Stimulated activated CD4-positive, alpha-beta T cell treated with anti-CD3 and anti-CD28 coated beads, Interleukin-2, amount 100 ng/mL, for 24 hours (primary cell): ENCODE measurements at places on chromosomes 5 and 9.

DNA sequence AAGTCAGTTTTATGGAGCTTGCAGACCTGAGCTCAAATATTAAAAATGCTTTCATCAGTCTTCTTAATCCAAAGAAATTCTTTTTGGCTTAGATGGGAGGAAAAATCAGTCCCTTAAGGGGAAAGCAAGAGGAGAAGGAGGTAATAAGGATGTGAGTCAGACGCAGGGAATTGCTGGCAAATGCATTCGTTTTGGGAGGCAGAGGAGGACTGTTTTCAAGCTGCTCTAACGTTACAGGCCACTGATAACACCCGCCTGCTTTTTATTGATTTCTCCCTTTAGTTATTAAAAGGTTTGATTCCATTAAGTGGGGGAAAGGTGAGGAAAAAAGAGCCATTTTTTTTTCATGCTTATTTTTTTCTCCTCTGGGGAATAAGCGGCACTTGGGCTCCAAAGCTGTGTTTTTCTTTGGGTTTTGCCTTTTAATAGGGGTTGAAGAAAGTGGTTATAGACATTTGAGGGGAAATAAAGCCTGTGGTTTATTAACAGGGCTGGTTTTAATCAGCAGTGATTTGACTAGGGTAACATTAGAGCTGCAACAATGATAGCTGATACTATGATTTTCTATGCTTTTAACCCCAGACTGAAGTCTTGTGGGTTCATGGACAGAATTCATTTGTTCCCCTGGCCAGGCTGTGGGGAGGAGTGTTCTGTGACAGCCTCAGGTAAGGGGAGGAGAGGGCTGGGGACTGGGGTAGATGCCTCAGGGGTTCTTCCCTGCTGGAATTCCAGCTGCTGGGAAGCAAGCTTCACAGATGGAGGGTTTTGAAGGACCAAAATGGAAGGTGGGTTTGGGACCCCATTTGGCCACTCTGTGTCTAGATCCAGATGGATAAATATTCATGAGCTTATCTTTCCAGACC, 225.2 kb downstream of the GAS1 start:
- DNase-seq: no peak

DNA sequence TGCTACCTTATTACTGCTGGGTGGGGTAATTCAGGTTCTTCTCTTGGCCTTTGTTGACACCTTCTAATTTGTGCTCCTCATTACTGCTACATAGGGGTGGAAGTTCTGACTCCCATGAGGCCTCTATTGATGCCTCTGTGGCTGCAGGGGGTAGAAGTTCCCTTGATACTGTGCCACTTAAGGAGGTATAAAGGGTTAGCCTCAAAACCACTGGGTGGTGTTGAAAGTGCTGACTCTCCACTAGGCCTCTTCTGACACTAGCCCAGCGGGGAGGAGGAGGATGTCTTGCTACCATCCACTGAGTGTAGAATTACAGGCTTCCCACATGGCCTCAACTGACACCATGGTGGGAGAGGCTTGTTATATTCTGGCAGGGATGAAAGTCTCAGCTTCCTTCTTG, 36.7 kb upstream of the CCDC112 start:
- DNase-seq: no peak

GRCh38 chr5:44542470-44542869, 153.2 kb upstream of the FGF10 start:
- DNase-seq: no peak

DNA sequence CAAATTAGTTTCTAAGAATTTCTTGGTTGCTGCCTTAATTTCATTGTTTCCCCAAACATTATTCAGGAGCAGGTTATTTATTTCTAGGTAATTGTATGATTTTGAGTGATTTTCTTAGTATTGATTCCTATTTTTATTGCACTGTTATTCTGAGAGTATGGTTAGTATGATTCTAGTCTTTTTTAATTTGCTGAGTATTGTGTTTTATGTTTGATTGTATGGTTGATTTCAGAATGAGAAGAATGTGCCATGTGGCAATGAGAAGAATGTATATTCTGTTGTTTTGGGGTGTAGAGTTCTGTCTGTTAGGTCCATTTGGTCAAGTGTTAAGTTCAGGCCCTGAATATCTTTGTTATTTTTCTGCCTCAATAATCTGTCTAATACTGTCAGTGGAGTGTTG, 27.1 kb downstream of the LOX start:
- no peak for DNase-seq

DNA sequence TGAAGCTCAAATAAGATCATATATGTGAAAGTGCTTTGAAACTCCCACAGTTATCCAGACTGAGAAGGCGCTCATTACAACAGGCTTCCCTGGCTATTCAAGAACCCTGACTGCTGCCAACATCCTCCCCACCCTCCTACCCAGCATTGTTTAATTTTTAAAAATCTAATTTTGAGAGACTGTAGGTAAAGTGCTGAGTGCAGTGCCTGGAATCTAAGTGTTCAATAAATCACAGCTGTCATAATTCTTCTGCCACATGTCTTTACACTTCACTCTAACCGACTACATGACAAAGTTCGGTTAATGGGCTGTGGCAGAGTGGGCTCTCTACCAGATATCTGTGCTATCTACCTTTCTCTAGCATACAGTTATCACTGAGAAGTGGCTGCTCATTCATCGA, 255.6 kb upstream of the C9orf72 start:
- no peak for DNase-seq

DNA sequence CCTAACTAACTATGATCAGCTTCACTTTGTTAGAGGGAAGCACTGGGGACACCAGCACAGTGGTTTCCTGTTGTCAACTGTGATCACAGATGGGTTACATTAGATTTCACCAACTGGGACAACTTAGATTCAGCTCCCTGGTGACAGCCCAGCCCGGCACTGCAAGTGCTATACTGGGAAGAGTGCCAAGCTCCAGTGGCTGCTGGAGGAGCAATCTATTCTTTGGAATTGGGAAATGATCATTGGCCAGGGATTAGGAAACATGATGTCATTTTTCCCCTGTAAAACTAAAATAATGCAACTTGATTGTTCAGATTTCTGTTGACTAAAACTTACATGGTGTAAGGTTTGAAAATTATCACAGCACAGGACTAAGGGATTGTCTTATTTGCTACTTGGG, 33.2 kb downstream of the PTGR1 start:
- no peak for DNase-seq

GRCh38 chr5:179623906-179624741, 653 bp upstream of the HNRNPH1 start:
- DNase-seq: peak; percentile 65

DNA sequence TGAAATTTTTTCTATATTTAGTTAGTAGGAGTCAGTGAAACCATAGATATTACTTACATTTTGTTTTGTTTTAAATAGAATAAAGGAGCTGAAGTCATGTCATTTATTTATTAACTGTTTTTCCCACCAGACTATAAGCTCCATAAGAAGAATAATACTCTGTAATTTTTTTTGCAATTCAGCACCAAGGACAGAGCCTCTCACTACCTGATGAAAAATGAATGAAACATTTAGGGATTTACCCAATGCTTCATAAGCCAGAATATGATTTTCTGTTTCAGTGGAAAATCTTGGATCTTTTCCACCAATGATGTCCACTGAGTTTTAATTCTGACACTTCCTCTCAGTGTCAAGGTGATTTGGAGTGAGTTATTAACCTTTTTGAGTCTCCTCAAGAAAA, 624.9 kb upstream of the GRAMD2B start:
- no peak for DNase-seq

DNA sequence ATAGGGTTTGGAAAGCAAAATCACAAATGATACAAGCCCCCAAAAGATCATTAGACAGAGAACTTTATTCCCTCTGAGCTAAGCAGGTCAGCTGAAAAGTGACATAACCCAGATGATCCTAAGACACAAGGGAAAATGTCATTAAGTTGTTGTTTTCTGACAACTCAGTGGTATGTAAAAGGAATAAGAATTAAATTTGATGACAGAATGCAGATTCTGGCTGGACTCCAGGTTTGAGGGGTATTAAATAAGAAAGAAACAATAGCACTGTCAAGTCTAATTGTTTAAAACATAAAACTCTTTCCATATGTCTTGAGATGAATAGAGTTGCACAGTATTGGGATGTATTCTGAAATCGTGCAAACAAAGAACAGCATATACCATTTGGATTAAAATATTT, 429.9 kb downstream of the CAAP1 start:
- no peak for DNase-seq

DNA sequence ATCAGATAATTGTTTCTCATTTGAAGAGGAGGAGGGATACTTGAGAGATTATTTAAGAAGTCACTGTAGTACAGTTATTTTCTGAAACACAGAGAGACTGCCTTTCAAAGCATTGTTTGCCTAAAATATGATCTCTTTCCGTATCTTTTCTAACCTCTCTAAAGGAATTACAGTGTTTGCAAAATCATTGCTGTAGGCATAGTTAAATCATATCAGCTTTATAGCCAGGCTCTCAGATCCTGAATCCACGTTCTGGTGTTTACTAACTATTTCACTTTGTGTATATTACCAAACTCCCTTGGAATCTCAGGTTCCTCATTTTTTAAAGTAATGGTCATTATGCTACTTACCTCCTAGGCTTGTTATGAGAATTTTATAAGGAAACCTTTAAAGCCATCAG, 1151.6 kb upstream of the CDH9 start:
- DNase-seq: no peak

- DNase-seq: no peak
Measured at GRCh38 chr5:75862872-75863271, 145.6 kb upstream of the POC5 start.

DNA sequence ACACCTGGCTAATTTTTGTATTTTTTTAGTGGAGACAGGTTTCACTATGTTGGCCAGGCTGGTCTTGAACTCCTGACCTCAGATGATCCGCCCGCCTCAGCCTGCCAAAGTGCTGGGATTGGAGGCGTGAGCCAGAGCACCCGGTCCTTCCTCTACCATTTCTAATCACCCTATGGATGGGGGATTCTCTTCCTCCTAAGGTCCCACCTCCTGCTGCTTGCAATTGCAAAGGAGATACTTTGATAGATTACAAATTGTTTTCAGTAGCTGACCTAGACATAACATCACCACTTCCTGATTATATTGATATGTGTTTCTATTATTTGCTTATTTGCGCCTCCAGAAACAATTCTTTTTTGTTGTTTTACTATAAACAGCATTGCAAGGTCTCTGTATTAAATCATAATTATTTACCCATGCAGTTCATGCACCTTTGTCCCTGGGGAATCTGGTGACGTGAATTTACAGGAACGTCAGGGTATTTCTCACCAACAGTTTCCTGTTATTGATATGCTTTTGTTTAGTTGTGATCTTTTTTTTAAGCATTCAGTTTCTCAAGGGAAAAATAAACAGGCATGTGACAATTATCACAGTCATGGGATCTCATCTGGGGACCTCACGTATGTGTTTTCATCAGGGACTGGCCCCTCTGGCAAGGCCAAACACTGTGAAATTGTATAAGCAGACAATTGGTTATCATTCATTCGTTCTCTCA, 43.2 kb downstream of the ESM1 start:
- no peak for DNase-seq

DNA sequence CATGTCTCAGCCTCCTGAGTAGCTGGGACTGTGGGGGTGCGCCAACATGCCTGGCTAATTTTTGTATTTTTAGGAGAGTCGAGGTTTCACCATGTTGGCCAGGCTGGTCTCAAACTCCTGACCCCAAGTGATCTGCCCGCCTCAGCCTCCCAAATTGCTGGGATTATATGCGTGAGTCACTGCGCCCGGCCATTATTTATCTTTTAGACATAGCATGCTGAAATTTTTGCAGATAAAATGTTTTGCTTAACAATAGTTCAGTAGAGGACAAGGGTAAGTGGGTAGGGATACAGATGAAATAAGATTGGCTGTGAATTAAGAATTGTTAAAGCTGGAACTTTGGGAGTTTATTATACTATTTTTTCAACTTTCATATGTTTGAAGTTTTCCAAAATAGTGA, 150.8 kb upstream of the GRHPR start:
- DNase-seq: no peak
